ENCODE measurements at places on chromosomes 6 and 20.

DNA sequence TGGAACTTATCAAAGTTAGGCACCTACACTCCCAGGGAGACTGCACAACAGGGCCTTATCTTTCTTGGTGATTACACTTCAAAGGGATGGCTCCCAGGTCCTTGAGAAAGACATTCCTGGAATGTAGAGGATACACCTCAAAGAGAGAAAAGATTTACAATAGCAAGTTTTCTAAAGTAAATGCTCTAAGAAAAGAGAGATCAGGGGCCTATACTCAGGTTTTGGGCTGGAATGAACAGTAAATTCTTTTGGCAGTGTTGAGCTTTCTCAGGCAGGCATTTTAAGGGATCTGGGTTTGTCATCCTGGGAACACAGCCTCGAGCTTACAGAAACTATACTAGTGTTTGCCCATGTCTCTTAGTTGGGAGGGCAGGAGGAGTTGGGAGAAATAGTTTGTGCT lies 31.7 kb upstream of the ME1 start:
- DNase-seq, result no peak

DNA sequence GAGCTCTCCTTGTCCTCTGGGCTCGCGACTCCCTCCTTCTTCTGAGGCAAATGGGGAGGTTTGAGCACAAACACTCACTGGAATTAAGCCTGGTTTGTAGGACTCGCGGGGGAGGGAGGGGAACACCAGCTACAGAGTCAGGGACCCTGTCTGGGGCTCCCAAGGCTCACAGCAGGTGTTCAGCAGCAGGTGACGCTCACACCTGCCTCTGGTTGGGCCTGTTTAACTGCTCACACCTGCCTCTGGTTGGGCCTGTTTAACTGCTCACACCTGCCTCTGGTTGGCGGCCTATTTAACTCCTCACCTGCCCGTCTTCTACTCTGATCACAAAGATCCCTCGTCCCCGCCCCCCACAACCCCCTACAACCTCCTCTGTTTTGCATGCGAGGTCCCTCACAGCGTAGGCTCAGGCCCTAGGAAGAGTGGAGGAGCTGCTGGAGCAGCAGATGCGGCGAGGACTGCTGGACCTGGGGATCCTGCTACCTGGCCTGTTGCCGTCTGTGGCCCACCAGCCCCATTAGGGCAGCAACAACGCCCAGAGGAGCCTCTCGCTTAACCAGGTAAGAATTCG lies 181.9 kb downstream of the ERMARD start:
- no peak for DNase-seq

DNA sequence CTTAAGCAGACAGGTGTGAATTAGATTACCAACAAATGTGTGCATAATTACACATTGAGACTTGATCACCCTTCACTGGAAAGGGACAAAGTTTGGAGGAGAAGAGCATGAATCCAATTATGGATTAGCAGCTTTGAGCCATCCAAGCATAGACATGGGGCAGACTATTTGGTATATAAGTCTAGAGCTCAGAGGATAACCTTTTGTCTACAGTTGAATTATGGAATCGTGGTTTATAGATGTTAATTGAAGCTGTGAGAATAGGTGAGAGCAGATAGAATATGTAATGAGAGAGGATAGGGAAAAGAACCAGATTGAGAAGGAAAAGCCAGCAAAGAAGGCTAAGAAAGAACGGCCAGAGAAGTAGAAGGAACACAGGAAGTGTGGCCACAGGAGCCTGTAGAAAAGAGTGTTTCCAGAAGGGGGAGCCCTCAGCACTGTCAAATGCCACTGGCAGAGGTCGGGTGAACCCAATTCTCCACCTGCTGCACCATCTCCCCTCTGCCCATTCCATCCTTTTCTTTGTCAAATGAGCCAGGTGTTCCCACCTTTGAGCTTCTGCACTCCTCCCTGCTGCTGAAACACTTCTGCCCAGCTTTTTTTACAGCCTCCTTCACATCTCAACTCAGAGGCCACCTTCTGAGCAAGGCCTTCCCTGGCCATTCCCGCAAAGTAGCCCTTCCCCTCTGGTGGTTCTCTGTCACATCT lies 7.3 kb downstream of the DNTTIP1 start:
- DNase-seq, result no peak

- DNase-seq, result no peak
Observed at GRCh38 chr20:47063808-47064207, 169.2 kb downstream of the EYA2 start.

- no peak for DNase-seq
Observed at GRCh38 chr20:57792386-57793080, 82.7 kb upstream of the PMEPA1 start.

GRCh38 chr6:140850438-140850837 lies 1282.3 kb upstream of the GJE1 start:
- DNase-seq, result no peak

- no peak for DNase-seq
Observed at GRCh38 chr20:34747479-34747878, 43.3 kb downstream of the TP53INP2 start.

DNA sequence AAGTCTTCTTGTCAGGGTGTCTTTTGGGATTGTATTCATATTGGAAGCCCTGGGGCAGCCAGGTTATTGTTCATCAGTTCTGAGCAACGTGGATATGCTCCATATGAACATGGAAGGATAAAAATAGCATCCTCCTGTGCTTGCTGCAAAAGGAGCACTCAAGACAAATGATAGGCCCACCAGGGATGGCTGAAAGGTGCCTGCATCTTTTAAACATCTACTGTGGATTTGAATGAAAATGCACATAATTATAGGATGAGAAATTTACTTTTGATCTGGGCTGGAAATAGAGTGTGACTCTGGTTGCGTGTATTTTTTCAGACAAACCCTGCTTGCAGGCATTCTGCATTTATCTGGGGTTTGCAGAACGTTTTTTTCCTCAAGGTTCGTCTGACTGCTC lies 299.1 kb downstream of the PACRG start:
- no peak for DNase-seq

GRCh38 chr6:157294654-157295053 lies 28.7 kb downstream of the TMEM242 start:
- no peak for DNase-seq

GRCh38 chr6:13368731-13369115 lies 40.4 kb upstream of the TBC1D7 start:
- no peak for DNase-seq

DNA sequence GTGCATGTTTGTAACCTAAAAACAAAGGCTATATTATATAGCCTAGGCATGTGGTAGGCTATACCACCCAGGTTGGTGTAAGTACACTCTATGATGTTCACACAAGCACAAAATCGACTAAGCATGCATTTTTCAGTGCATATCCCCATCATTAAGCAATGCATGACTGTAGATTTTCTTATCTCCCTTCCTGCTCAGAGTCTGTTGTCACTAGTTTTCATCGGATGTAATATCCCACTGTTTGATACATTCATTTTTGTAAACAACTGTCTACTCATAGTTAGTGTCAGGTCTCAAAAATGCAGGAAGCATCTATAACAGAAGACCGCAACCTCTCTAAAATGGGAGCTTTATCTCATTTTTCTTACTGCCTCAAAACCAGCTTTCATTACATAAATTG lies 70.7 kb downstream of the GFRAL start:
- no peak for DNase-seq

DNA sequence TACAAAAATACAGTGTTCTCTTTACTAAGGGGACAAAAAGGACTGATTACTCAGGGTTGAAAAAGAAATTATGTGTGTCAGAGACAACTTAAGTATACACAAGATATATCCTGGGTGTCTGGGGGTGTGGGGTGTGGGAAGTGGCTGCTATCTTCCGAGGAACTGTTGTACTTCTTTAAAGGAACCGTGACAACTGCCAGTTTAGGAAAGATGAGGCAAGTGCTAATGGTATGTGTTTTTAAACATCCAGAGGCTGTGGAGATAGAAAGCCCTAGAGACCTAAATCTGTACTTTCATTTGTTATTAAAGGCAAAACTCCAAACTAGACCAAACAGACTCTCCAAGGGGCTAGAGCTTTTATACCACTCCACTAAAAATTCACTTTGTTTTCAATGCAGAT lies 95.6 kb downstream of the SNAP25 start:
- DNase-seq, result no peak

GRCh38 chr6:146917182-146917581 lies 287.0 kb upstream of the STXBP5 start:
- DNase-seq, result no peak

DNA sequence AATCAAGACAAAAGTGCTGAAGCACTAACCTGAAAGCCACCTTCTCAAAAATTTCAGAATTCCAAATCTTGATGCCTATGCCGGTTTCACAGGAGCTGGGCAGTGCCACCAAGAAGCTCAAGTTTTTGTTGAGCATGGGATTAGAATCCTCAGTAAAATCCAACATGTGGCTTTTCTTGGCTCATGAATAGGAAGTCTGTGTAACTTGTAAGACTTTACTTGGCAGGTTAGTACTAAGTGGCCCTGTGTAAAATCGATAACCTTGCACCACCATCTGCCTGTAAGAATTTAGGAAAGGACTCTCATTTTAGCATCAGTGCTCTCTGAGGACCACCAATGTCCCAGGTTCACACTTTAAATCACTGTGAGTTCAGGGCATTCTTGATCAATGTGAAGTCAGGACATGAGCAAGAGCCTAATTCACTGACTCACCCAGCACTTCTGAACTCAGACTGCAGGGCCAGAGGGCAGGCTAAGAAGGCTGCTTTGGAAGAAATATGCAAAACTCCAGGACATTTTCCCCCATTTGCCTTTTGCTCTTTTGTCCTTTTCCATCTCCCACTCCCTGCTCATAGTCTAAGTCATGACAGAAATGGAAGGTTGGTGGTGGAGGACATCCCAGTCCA lies 113.2 kb downstream of the EDN1 start:
- DNase-seq, result no peak

- DNase-seq, result no peak
Observed at GRCh38 chr6:97666889-97667288, 383.9 kb upstream of the MMS22L start.

- DNase-seq, result no peak
Observed at GRCh38 chr6:138277835-138278234, 59.5 kb upstream of the PBOV1 start.

GRCh38 chr6:81075974-81076373 lies 676.5 kb downstream of the TENT5A start:
- DNase-seq, result no peak

- DNase-seq, result no peak
Observed at GRCh38 chr20:43680981-43681380, 14.1 kb downstream of the MYBL2 start.

DNA sequence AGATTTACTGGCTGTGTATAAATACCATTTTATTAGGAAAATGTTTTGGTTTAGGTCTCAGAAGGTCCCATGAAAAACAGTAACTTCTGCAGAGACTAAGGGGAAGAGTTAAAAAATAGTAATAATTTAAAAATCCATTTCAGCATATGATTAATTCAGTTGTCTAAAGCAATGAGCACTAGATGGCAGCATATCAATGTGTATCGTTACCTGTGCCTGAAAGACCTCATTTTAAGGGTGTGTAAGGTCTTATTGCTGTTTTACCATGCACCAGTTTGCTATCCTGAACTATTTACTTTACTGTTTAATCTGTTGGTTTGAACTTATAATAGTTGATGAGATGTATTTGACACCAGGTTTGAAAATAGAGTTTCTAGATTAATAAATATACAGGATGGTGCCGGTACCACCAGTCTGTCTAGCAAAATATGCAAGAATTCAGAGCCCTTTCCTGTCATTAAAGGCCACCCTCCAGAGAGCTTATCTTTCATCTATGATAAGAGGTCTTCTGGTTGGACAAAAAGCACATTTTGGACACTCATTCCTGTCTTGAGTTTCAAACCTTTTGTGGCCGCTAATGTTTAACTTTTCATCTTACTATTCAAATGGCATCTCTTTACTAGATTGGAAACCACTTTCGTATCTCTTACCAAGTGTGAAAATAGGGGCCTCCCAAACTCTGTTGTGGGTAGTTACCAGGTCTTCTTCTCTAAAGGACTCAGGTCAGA lies 8.9 kb upstream of the AHI1 start:
- no peak for DNase-seq

DNA sequence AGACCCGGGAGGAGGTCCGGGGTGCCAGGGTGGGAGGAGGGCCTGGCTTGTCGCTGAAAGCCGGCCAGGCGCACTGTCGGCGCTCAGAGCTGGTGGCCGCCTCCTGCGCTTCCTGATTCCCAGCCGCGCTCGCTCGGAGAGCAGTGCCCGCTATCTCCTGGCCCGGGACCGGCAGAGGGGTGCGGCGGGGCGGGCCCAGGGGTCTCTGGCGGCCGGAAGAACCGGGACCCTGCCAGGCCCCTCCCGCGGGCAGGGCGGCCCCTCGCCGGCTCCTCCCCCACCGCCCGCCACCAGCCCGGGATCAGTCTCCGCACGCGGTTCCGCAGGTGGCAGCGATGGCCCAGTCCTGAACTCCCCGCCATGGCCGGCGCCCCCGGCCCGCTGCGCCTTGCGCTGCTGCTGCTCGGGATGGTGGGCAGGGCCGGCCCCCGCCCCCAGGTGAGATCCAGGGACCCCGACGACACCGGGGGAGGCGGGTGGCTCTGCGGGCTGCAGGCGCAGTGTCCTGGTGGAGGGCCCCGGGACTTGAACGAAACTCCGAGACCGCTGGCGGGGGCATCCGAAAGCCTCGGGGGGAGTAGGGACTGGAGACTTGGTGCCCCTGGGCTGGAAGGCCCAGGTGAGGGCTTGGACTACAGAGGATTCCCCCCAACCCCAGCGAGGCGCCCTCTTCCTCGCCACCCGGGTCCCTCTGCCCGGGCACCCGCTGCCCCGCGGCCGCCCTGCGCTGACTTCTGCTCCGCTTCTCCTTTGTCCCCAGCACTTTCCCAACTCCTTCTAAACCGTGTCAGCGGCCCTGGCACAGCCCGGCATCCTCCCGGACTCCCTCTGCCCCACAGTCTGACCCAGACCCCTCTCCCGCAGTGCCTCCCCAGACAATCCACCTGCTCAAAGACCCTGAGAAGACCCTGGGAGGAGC lies at the start of gene GLP1R:
TSS of gene GLP1R (plus strand) at position 301 of the 919 bp plus-strand sequence. CDS start at position 361, 60 bp downstream.
- DNase-seq, result no peak

- no peak for DNase-seq
Observed at GRCh38 chr20:38859070-38859690, 53.7 kb downstream of the PPP1R16B start.

GRCh38 chr6:132763269-132763668 lies 5.6 kb upstream of the VNN2 start:
- DNase-seq, result no peak

- no peak for DNase-seq
Observed at GRCh38 chr6:125944434-125944816, 12.1 kb upstream of the HINT3 start.

All from NCI-H187 treated with DMSO at 0.1 percent for 48 hours (cell line).